ENCODE measurements at places on chromosomes 4 and X. TPM values are rescaled to one million over a fixed set of nuclear protein-coding genes. Genes with fewer than 3 reads are reported as not detected.

GRCh38 chrX:3518870-3519269 lies 172.4 kb upstream of the MXRA5 start:
- no peak overlapping the region for H3K4me3 ChIP-seq
- no peaks in the 10 kb centered on the region for H3K27me3 ChIP-seq
- peak; percentile 22 for DNase-seq
- H3K4me1 ChIP-seq, result no peaks in the 10 kb centered on the region
- no peak overlapping the region for H3K27ac ChIP-seq

- peak overlapping the region; percentile 88 for H3K4me3 ChIP-seq
- no peaks in the 10 kb centered on the region for H3K36me3 ChIP-seq
- DNase-seq, result no peak
- H3K4me1 ChIP-seq, result peaks cover 30% of the 10 kb centered on the region
- peaks cover 32% of the 10 kb centered on the region for H3K27me3 ChIP-seq
Measured at GRCh38 chr4:108172231-108172752, 3.6 kb upstream of the LEF1 start.

DNA sequence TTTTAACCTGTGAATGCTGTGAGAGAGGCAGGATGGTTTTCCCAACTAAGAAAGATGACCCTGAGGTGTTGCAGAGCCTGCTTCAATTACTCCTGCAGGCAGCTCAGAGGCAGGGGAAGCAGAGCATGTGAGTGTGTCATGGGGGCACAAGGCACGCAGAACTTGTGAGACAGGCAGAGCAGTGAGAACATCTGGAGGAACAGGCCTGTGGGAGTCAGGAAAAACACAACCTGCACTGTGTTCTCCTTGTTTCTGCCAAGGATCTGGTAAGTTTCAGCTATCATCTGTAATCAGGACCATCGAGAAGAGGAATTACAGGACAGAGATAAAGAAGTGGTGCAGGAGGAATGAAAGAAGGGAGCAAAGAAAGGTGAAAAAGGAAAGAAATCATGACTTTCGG lies 741.8 kb upstream of the INTU start:
- H3K4me3 ChIP-seq, result no peak overlapping the region
- H3K4me1 ChIP-seq, result no peaks in the 10 kb centered on the region
- DNase-seq, result no peak

Gene TRIM75
- not detected for total RNA-seq

- H3K27me3 ChIP-seq, result no peaks in the 10 kb centered on the region
- no peak for DNase-seq
- H3K36me3 ChIP-seq, result no peaks in the 10 kb centered on the region
- H3K4me3 ChIP-seq, result no peak overlapping the region
- H3K27ac ChIP-seq, result no peak overlapping the region
Measured at GRCh38 chrX:118980761-118981160, 6.3 kb downstream of the LONRF3 start.
